Fibroblast of villous mesenchyme (primary cell): ENCODE measurements at places on chromosomes 3 and 15.

DNA sequence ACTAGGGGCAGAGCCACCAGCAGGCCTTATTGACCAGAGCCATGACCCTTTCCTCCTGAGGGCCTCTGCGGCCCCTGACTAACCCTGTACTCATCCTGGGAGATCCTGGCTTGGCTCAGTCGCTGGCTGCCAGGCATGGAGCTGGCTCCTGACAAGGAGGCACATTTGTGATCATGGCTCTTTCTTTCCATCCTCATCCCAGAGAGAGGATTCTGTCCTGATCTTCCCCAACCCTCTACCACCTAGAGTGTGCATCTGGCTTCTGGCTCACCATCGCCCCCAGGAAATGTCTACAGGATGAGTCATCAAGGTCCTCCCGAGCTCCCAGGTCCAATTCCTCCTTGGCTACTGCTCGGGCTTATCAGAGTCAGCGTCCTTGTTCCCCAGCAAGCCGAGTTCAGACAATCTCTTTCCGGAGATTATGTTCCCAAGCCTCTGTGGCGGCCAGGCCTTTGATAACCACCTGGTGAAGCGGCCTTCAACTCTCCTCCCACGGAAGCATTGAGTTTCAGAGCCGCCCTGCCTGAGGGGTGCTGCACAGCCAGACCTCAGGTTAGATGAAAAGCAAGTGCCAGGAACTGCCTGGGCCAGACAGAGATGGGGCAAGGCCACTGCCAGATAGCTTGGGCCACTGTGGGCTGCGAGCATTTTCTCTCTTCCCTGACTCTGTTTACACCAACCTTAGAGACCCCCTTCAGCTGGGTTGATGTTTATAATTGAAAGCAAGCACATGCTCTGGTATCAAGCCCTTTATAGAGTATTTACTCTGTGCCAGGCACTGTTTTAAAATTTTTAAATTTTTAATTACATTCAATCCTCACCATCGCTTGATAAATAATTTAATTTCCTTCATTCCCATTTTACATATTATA, 44.3 kb upstream of the MRPS22 start:
- peak; percentile 73 for DNase-seq

DNA sequence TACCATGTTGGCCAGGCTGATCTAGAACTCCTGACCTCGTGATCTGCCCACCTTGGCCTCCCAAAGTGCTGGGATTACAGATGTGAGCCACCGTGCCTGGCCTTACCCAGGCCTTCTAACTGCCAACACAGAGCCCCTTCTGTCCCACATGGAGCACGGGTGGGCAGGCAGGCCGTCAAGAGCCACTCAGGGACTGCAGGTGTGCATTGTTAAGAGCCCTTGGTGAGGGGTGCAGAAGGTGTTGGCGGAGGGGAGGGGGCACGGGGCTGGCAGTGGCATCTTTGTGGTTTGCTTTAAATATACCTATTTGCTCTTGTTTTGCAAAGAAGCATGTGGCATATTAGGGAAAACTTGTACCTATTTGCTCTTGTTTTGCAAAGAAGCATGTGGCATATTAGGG, 37.3 kb downstream of the SMAD6 start:
- DNase-seq = no peak

DNA sequence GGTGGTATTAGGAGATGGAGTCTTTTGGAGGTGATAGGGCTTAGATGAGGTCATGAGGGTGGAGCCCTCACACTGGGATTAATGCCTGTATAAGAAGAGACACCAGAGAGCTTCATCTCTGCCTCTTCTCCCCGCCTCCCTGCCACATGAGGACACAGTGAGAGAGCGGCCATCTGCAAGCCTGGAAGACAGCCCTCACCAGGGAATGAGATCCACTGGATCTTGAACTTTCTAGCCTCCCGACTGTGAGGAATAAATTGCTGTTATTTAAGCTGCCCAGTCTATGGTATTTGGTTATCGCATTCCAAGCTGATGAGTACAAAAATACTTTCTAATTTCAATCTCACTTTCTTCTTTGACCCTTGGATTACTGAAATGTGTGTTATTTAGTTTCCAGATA, 121.4 kb downstream of the OCA2 start:
- DNase-seq = no peak

GRCh38 chr3:72659188-72659587, 189.1 kb downstream of the SHQ1 start:
- DNase-seq = no peak

GRCh38 chr3:130838898-130839600, 54.8 kb upstream of the ATP2C1 start:
- no peak for DNase-seq

DNA sequence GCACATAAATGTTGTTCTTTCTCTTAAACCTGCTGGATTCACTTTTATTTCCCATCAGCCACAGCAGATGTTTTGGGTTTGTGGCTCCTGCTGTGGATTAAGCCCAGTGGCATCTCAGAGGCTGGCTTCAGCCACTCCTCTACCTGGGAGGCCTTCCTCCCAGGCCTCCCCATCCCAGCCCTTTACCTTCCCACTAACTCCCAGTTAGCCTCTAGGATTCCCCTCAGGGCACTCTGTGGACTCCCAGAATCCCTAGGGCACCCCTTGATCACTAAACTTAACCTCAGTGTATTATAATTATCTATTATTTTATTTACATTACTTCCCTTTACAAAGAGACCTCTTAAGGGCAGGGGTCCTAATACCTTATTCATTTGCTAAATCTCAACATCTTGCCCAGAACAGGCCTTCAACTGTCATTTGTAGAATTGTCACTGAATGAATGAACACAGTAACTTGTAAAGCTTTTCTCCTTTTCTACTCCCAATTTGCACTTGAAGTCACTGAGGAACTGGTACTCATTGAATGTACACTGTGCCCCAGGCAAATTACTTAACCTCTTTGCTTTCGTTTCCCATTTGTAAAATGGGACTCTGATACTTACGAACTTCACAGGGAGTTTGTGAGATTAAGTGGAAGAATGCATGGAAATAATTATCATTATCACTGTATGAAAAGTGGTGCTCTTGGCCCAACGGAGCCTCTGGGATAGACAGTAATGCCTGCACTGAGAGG, 8.3 kb downstream of the CCDC13 start:
- DNase-seq = no peak

GRCh38 chr3:111326144-111326995, 215.6 kb upstream of the CD96 start:
- DNase-seq = peak; percentile 79

GRCh38 chr15:33458421-33458820, 147.7 kb downstream of the RYR3 start:
- no peak for DNase-seq

DNA sequence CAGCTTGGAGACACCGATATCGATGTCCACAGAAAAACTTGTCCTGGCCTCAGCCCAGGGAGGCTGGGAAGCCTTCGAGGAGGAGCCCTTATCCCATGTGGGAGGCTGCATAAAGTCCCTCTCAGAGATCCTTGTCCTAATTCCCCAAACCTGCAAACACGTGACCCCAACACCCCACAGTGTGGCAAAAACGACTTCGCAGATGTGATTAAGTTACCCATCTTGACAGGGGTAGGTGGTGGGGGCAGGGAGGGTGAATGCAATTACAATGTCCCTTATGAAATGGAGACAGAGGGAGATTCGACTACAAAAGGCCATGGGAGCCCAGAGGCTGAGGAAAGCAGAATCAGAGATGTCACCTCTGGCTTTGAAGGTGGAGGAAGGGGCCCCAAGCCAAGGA, 2.3 kb upstream of the TLR9 start:
- DNase-seq = no peak

DNA sequence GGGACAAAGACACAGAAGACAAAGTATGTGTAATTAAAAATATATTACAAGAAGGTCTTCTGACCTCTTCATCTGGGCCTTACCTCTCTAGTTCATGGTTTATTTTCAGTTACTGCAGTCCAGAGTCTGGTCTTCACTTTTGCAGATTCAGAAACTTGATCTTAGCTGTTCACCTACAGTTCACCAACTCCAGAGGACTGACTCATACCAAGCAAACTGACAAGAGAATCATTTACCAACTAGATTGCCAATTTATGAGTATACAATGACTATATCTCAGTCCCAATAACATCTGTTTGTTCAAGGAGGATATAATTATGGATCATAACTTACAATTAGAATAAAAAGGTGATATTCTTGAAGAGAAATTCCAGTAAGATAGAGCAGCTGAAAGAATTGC, 9.0 kb downstream of the P2RY1 start:
- no peak for DNase-seq

DNA sequence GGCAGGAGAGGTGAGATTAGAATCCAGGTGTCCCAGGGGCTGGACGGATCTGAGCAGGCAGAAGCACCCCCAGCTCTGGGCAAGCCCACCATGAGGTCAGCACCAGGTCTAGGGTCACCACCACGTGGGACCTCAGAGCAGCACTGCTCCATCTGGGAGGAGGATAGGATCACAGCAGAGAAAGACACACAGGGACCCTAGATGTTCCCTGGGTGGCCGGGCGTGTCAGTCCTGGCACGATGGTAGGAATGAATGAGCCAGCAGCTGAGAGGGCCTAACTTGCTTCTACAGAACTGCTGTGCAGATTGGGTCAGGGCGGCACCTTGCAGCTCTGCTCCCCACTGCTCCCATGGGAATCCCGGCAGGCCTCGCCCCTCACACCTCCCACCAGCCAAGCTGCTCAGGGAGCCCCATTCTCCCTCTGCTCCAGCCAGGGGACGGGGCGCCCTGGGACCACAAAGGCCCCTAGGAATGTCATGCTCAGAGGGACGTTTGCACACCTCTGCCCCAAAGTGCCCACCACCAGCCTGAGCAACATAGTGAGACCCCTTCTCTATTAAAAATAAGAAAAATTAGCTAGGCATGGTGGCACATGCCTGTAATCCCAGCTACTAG, 66.3 kb downstream of the ZNF445 start:
- no peak for DNase-seq

- DNase-seq = peak; percentile 56
Measured at GRCh38 chr15:81254277-81254915, 57.7 kb downstream of the IL16 start.

GRCh38 chr3:53748512-53749271, 97.5 kb downstream of the CHDH start:
- no peak for DNase-seq

- no peak for DNase-seq
Measured at GRCh38 chr3:175861916-175862315, 1002.8 kb downstream of the NAALADL2 start.
